ENCODE measurements at places on chromosomes 2 and 18. TPM values are rescaled to one million over a fixed set of nuclear protein-coding genes. Genes with fewer than 3 reads are reported as not detected.

The ACMSD gene
- not detected for total RNA-seq

The TMX3 gene
- total RNA-seq: 37.8 TPM

The POTEJ gene
- not detected for total RNA-seq

The CTLA4 gene
- total RNA-seq: 0.95 TPM

The NMUR1 gene
- 1.5 TPM for total RNA-seq

The CHRNA1 gene
- total RNA-seq: not detected

The CUL3 gene
- 86.3 TPM for total RNA-seq

The CDH2 gene
- 0.38 TPM for total RNA-seq

The SLC40A1 gene
- 7.7 TPM for total RNA-seq

The DPP4 gene
- 3.0 TPM for total RNA-seq

The GPR39 gene
- total RNA-seq: 1.1 TPM

The ALMS1 gene
- 8.4 TPM for total RNA-seq

The LINC00305 gene
- not detected for total RNA-seq

The MAP4K3 gene
- total RNA-seq: 12.6 TPM

The SCN1A gene
- total RNA-seq: not detected

The SYT4 gene
- total RNA-seq: not detected

The DUSP11 gene
- 48.2 TPM for total RNA-seq

The SMCHD1 gene
- total RNA-seq: 32.8 TPM

The DNAJB2 gene
- total RNA-seq: 36.0 TPM

The MYOM1 gene
- total RNA-seq: 0.64 TPM

The RESP18 gene
- not detected for total RNA-seq

The ASXL3 gene
- total RNA-seq: 0.18 TPM

The TRAPPC12 gene
- total RNA-seq: 49.5 TPM

The ACADL gene
- total RNA-seq: 1.6 TPM

The DNAH7 gene
- total RNA-seq: 0.76 TPM

The GALR1 gene
- 0.04 TPM for total RNA-seq

The GKN1 gene
- 2.5 TPM for total RNA-seq

The POTEF gene
- not detected for total RNA-seq

The FBXO15 gene
- total RNA-seq: 0.32 TPM

The ARL4C gene
- total RNA-seq: 27.1 TPM

The SCG2 gene
- total RNA-seq: not detected

The TBR1 gene
- total RNA-seq: under 0.01 TPM

The CFAP210 gene
- total RNA-seq: not detected

The VIL1 gene
- not detected for total RNA-seq

The SULT1C2 gene
- not detected for total RNA-seq

The CXCR1 gene
- total RNA-seq: 1.3 TPM

The LYG2 gene
- total RNA-seq: not detected

The ASPRV1 gene
- total RNA-seq: 0.38 TPM

The INPP1 gene
- total RNA-seq: 73.0 TPM

The HOXD11 gene
- total RNA-seq: not detected

The SS18 gene
- 86.7 TPM for total RNA-seq

The IL36RN gene
- 5.0 TPM for total RNA-seq

The LYPD1 gene
- 0.15 TPM for total RNA-seq

The ZSCAN30 gene
- 8.3 TPM for total RNA-seq

The CHRND gene
- total RNA-seq: not detected

Measured in esophagus squamous epithelium (tissue), 5 donors.